ENCODE measurements at places on chromosomes 12 and 14.

DNA sequence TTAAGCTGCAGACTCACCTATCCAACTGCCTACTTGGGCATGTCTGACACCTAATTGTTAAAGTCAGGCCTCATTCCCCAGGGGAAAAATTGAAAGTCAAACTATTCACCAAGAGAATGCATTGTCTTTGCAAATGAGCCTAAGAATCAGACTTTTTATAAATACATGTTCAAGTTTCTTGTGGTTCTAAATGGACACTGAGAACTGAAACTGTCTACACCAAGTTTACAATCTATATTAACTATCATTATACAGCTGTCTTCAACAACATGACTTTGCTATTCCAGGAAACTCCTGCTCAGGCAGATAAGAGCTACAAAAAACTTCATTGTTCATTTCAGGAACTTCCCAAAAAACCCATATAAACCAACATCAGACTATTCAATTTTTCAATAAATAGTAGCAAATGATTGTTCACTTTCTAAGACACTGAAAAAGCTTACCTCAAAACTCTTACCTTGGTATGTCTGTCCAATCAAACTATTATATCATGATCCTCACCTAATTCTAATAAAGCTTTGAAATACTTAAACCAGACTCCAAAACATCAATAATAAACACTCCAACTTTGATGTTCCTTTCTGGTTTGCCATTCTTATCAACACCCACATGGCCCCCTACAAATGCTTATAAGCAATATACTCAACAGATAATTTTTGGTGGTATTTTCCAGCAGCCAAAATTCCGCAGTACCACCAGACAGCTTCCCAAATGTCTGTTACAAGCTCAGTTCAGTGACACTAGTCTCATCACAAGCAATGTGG is 24.2 kb downstream of the CDK17 start:
- no peak for DNase-seq

DNA sequence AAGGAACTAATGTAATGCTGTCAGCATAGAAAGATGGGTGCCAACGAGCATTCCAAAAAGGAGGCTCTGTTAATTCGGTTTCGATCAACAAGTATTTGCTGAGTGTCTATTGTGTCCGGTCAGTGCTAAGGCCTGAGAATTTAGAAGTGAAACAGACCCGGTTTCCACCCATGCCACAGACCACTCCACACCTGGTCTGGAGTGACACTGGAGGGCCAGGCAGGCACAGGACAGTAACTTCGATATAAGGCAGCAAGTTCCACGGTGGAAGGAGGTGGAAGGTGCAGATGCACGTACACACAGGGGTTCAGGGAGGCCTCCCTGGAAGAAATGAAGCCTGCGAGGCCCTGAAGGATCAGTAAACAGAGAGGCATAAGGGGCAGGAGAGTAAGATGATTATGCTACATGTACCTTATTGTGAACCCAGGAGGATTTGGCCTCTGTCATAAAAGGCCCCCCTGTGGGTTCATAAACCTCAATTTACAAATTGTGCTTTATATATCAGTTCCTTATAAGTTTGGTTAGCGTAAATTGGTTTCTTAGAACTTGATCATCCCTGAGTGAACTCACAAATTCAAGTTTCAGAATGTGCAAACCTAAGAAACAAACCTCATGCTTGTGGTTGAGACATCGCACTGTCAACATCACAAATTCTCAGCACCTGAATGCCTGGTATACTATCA is 25.9 kb downstream of the SSH1 start:
- no peak for DNase-seq

- DNase-seq: no peak
Observed at GRCh38 chr12:68958322-68958721, 25.4 kb upstream of the CPM start.

GRCh38 chr12:67524861-67525616 is 123.5 kb upstream of the DYRK2 start:
- no peak for DNase-seq

DNA sequence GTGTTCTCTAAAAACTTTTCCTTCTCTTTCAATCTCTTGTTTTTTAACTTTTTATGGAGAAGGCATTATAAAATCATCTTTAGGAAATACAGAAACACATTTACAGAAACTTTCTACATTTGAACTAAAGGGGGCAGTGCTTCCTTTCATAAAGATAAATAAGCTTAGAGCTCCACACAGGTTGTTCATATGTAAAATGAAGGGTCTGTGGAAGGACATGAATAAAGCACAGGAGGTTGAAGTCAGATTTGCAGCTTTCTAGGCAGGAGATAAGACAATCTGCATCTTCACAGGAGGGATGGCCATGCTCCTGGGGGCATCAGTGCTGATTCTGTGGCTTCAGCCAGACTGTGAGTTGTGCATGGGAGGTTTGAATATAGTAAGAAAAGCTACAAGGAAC is 426.0 kb downstream of the DAD1 start:
- DNase-seq: no peak

DNA sequence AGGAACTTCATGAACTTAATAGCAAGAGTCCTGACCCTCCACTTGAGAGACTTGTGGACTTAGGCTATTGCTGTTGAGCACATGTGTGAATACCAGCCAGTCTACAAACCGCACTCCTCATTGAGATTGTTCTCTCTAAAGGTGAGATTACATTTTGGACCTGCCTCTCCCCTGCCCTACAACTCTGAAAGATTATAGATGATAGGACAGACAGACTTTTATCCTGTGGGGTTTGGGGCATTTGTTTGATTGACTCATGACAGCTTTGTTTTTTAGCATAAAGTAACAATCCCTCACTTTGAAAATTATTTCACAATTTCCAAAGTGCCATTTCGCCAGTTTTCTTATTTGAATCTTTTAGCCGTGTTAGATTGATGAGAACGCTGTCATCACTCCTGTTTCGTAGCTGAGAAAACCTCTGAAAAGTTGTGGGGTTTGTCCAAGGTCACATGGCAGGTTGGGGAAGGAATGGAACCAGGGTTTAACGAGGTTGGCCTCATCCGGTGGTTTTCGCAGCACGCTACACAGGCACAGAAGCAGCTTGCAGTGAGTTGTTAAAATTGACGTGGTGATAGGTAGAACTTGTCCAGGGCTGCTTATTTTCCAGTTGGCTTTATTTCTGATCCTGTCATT is 836 bp downstream of the EVL start:
- DNase-seq: no peak

GRCh38 chr12:52026263-52026662 is 19.5 kb downstream of the TAMALIN start:
- no peak for DNase-seq

DNA sequence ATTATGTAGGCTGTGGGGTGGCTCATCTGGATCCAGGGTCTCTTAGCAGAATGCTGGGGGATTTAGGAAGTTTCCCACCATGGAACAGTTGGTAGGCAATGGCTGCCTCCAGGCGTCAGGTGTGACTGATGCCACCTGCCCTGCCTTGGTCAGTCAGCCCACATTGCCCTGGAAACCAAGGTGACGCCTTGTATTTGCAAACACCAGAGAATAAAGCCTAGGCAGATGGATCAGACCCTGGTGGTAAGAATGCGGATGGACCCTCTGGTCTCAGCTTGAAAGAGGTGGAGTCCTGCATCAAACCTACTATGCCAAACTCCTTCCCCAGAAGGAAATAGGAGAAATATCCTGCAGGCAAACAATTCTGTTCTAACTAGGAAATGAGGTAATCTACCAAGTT is 38.2 kb downstream of the NCKAP5L start:
- DNase-seq: no peak

DNA sequence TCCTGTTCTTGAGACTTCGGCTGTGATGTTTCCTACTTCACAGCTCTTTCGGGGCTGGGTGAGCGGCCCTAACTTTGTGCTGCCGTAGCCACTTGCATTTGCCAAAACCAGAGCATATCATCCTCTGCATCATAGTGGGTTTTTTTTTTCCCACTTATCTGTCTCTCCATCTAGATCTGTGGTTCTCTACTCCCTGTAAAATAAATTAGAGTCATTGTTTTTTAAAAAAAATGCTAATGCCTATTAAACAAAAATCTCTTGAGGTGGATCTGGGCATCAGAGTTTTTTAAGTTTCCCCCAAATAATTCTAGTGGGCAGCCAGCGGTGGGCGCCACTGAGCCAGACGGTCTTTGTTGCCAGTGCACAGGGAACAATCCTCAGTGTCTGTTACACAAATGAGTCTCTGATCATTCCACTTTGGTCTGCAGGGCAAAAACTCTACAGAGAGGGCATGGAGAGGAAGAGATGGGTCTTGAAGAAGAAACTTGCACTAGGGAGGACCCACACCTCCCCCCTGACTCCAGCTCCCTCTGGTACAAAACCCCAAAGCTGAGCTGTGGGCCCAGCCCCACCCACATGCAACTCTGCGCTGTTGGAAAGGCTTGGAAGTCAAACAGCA is 62.4 kb upstream of the BCL2L14 start:
- no peak for DNase-seq

DNA sequence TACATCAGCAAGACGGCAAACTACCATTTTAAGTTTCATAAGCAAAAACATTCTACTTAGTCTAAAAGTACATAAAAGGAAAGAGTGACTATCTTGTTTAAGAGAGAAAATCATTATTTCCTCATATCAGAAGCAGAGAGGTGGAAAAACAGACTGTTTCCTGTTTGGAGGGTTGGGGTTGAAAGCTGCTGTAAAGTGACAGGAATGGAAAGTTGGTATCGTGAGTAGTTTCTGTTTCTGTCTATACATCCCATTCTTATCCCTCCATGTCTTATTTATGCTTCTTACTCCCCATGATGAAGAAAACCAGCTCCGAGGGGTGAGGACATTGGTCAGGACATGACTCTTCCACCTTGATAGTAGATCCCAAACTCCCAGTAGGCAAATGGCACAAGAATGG is 216.5 kb downstream of the EGLN3 start:
- DNase-seq: no peak

DNA sequence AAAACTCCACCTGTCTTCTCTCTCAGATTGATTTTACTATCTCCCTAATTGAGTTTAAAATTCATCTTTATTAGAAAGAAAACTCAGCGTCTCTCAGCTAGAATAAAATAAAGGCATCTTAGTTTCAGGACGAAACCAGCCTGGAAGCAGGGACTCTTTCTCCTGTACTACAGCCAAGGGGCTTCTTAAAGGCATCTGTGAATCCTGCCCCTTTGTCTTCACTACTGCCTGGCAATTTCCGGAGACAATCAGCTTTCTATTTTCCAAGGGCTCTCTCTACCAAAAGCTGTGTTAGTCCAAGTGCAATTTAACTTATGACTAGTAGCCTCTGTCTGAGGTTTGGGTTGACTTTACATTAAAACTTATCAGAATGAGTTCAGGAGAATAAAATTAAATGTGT is 623.3 kb upstream of the FOXG1 start:
- DNase-seq: no peak

DNA sequence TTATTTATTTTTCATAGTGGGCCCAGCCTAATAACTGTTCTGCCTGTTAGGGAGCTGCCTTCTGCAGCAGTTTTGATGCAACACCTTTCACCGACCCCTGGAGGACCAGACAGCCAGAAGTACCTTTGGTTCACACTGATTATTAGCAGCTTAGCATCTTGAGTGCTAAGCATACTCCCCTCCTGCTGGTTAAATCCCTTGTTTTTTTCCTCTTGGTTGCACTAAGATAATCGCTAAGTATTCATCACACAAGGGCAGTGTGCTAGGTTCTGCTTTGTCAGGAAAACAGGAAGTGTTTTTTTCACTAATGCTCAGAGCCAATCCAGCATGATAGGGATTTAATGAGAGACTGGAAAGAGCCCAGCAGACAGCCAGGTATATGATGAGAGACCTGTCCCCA is 437.0 kb downstream of the FUT8 start:
- DNase-seq: no peak

- DNase-seq: no peak
Observed at GRCh38 chr14:101585211-101585610, 23.9 kb downstream of the DIO3 start.

- no peak for DNase-seq
Observed at GRCh38 chr14:84646786-84647500, 883.0 kb upstream of the FLRT2 start.

DNA sequence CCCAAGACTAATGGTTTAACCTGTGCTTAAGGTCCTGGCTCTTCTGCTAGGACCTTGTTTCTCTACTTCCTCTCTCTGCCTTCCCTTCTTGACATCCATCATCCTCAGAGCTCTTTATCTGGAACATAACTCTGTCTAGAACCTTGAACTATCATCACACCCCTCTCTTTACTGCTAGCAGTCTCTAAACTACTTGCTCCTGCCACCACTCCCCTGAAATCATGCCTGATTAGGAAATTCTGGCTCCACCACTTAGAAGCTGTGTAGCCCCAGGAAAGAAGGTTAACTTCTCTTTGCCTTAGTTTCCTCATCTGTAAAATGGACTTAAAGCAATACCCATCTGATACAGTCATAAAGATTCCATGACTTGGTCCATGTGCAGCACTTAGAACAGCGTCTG is 9.1 kb downstream of the SLC38A1 start:
- DNase-seq: no peak

DNA sequence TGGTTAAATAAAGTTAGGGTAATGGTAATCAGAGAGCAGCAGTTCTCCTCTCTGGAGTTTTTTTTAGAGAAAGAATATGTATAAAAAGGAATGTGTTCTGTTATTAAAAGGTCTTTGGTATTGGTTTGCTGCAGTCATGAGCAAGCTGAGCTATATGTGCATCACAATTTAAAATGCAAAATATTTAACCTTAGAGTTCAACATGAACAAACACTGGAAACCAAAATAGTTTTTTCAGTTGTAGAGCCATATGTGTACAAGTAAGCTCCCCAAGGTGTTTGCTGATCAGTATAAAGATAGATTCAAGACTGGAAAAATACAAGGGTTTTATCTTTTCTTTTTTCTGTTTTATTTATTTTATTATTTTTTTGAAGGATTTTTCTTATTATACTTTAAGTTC is 245.0 kb downstream of the NUBPL start:
- DNase-seq: no peak

DNA sequence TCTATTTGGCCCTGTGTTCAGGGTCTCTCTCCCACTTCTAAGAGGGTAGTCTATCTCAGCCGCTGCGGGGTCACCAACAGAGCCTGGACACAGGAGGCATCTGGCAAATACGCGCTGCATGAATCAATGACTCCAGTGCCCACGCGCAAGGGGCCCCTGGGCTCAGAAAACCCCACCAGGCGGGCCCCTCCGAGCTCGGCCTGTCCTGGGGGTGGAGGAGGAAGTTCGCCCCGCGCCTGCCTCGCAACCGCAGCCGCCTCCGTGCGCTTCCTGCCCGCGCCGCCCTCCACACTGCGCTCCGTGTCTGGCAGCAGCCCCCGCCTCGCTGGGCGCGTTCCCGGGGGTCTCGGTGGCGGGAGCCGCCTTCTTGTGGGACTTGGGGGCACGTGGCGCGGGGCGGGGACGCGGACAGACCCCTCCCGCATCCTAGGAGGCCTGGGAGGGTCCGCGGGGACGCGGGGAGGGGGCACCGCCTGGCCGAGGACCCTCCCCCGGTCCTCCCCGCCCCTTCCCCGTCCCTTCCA is 811 bp upstream of the FBRSL1 start:
- no peak for DNase-seq

- no peak for DNase-seq
Observed at GRCh38 chr14:24679248-24679961, 45.4 kb upstream of the GZMB start.

GRCh38 chr12:72028966-72029365 is 90.3 kb downstream of the TPH2 start:
- DNase-seq: no peak

Measured in RWPE1 (cell line).